ENCODE measurements at places on chromosomes 1 and 21. TPM values are rescaled to one million over a fixed set of nuclear protein-coding genes. Genes with fewer than 3 reads are reported as not detected.

The GPX7 gene
- total RNA-seq, result 72.8 TPM

The JAM2 gene
- 12.1 TPM for total RNA-seq

The LGR6 gene
- 1.6 TPM for total RNA-seq

The MEX3A gene
- total RNA-seq, result 29.6 TPM

The LORICRIN gene
- not detected for total RNA-seq

The ADAM15 gene
- 49.9 TPM for total RNA-seq

The LRRC8C gene
- total RNA-seq, result 6.5 TPM

The INKA2 gene
- 10.5 TPM for total RNA-seq

The BSND gene
- total RNA-seq, result 3.7 TPM

The IFI44L gene
- total RNA-seq, result 8.1 TPM

The ARHGAP29 gene
- 83.4 TPM for total RNA-seq

The KRTAP21-3 gene
- not detected for total RNA-seq

The PTCH2 gene
- 4.0 TPM for total RNA-seq

All from metanephros (tissue), 2 donors.